CD14-positive monocyte (primary cell): ENCODE measurements at places on chromosomes 12 and 14.

DNA sequence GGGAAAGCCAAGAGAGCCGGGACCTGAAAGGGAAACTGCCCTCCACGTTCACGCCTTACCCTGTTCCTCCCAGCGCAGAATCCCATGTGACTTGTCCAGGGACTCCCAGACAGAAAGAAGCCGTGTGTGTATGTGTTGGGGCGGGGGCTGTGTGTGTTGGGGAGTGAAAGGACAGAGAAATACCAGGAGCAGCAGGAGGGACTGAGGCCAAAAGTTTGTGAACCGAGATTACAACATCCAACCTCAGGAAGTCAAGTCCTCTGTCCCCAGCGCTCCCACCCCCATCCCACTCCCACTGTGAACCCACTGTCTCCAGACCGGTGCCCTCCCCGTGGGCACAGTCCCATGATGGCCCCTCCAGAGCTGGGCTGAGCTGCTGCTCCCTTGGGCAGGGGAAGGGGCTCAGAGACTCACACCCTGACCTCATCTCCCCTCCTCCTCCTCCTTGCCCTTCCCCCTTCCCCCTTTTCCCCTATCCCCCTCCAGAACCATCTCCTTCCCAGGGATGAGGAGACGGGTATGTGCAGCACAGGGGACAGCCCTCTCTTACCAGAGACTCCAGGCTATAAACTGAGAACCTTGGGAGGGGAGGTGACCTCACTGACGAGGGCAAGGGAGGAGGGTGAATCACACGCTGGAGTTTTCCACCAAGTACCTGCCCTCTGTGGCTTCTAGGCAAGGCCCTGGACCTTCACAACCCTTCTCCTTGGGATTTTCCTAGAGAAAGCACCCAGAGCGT lies at the start of gene SLC6A12:
Gene SLC6A12 (minus strand): TSS at position 155 of the 739 bp plus-strand sequence. CDS start 4,171 bp downstream, outside the sequence.
- no peak for DNase-seq

DNA sequence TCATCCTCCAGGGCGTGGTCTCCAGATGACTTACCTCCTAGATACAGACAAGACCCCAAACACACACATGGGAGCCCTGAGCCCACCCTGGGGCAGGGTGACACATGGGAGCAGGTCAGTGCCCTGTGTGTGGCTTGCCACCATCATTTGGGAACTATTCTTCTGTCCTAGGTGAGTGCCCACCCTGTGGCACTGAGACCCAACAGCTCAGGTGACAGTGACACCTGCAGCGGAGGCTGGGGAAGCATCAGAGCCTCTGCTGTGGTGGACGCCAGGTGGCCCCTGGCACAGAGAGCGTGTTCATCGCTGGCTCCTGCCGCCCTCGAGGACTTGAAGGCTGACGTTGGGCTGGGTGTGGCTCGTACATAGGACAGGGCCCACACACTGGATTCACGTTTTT lies 23.0 kb downstream of the SFSWAP start:
- no peak for DNase-seq

DNA sequence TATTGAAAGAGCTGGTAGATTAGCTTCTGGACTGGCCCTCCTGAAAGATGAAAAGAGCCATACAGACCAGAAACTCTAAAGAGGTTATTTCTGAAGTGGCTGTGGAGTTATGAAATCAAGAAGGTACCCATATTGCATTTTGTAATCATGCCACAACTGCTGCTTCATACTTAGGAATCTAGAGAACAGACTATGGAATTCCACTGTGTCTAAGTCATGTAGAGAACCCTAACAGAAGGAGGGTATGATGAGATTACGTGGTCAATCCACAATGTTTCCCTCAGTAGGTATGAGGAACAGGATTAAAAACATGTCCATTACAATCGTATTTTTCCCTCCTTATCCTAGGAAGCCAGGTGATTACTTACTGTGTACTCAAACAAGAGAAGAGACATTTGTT lies 708.8 kb downstream of the RERGL start:
- no peak for DNase-seq

- DNase-seq = no peak
Measured at GRCh38 chr12:18808221-18808620, 70.3 kb downstream of the CAPZA3 start.

- DNase-seq = no peak
Measured at GRCh38 chr12:1471224-1471623, 123.2 kb downstream of the FBXL14 start.

DNA sequence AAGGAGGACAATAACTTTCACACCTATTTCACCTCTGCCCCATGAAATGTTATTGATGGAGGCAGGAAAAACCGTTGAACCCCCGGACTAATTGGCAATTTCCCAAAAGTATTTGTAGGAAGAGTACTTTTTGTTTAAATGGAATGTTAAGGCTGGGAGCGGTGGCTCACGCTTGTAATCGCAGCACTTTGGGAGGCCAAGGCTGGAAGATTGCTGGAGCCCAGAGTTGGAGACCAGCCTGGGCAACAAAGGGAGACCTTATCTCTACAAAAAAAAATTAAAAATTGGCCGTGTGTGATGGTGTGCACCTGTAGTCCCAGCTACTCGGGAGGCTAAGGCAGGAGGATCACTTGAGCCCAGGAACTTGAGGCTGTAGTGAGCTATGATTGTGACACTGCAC lies 26.0 kb upstream of the SPTLC2 start:
- DNase-seq = no peak

DNA sequence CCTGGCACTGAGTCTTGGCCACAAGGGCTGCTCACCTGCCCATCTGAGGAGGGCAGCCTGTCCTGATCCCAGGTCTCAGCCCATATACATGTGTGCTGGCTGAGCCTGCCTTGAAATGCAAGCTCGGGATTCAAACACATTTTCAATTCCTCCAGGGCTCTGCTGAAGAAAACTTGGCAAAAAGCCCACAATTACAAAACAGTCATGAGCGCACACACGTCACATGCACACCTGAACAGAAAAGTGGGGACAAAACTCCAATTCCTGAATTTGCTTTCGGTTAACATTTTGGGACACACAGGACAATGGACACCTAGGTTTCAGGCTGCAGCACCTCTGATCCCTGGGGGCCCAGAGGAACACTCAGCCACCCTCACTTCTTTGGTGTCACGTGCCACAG lies 113.9 kb downstream of the RBM19 start:
- DNase-seq = no peak

GRCh38 chr12:12965836-12966235 lies 13.9 kb upstream of the GPRC5D start:
- DNase-seq = no peak

DNA sequence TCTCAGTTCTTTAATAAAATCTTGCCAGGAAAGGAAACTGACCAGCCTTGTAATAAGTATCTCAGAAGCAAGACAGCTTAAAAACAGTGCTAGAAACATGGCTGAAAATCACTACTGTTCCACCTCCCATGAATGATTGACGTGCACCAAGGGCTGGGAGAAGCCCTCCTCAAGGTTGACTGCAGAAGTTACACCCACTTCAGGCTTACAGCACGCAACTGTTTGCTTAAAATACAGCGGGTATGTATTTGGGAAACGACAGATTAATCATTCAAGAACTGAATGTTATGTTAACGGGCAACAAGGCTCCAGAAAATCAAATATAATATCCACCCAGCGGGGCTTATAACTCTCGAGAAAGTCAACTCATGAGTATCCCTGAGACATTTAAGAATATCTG lies 22.1 kb downstream of the PRKD1 start:
- no peak for DNase-seq

GRCh38 chr14:61927060-61927459 lies 164.8 kb downstream of the SNAPC1 start:
- DNase-seq = no peak

- no peak for DNase-seq
Measured at GRCh38 chr14:27077710-27078109, 479.9 kb upstream of the NOVA1 start.

DNA sequence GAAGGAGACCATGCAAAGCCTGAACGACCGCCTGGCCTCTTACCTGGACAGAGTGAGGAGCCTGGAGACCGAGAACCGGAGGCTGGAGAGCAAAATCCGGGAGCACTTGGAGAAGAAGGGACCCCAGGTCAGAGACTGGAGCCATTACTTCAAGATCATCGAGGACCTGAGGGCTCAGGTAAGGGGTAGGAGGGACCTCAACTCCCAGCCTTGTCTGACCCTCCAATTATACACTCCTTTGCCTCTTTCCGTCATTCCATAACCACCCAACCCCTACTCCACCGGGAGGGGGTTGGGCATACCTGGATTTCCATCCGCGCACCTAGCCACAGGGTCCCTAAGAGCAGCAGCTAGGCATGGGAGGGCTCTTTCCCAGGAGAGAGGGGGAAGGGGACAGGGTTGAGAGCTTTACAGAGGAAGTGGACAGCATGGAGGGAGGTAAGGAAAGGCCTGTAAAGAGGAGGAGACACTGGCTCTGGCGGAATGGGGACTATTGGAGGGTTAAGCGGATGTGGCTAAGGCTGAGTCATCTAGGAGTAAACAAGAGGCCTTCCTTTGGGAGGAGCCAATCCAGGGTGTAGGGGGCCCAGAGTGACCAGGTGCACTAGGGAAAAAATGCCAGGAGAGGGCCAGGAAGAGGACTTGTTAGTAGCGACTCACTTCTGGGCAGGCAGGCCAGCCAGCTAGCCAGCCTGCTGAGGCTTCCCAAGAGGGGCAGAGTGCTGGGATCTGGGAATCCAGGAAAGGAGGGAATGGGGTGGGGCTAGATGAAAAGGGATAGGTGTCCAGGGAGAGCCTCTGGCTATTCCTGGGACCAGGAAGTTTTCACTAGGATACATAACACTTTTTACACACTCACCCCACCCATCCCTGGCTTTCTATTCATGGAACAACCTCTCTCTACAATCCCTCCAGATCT lies 754 bp downstream of the KRT18 start:
- DNase-seq = no peak

DNA sequence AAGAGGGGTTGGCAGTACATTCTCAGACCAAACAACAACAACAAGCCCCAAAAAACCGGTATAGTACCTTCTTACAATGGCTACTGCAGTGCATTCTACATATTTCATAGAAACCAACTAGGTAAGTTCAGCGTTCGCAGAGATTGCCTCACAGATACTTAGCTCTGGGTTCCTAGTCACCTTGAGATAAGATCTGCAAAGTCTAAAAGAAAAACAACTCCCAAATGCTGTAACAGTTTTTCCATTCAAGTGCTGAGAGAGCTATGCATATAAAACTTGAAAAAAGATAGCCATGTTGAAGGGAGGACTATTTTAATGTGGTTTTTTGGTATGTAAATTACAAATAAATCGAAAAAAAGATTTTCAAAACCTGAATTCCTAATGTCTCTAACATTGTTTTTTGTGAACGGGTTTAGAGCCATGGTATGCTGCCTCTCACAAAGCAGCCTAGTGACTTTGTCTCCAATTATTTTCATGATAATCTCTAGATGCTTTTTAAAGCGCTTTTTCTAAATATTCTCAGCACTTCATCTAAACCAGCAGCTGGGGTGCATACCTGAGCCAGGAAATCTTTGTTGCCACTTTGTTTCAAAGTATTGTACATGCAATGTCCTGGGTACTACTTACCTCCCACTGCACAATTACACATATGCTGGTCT lies 56.6 kb upstream of the CRACR2A start:
- no peak for DNase-seq

DNA sequence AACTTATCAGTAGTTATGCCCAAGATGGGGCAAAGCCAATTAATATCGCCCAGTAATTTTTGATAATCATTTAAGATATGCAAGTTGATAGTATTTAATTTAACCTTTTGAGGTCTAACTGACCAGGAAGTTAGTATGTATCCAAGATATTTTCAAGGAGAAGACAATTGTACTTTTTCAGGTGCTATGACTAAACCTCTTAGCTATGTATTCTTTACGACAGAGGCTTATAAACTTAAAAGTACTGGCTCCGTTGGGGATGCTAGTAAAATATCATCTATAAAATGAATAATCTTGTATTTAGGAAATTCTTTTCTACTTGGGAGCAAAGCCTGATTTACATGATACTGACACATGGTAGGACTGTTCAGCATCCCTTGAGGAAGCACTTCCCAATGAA lies 40.3 kb downstream of the TMTC3 start:
- no peak for DNase-seq

DNA sequence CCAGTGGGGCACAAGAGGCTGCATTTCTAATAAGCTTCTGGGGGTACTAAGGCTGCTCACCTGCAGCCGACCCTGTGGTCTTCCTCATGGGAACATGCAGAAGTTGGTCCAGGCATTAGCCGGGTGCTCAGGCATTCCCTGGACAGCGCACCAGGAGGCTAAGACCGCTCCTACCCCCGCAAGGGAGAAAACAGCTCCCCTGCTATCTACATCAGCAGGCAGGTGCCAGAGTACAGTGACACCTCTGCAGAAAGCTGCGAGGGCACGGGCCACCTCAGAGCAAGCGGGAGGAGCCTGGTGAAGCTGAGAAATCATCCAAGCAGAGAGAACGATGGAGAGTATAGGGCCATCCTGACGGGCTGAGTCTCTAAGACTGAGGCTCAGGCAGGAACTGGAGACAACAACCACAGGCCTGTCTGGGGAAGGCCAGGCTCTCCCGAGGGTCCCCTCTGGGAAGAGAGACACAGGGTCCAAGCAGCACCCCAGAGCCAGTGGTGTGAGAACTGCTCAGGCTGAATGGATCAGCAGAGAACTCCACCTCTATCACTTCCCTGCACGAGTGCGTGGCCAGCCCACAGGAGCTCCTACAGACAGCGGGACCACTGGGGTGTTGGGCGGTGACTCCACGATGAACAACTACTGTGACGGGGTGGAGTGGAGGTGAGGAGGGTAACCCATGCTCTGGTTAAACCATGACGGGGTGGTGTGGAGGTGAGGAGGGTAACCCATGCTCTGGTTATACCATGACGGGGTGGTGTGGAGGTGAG lies 62.1 kb downstream of the AMN start:
- no peak for DNase-seq

GRCh38 chr14:69818758-69819191 lies 21.7 kb upstream of the SLC10A1 start:
- DNase-seq = peak; percentile 44

DNA sequence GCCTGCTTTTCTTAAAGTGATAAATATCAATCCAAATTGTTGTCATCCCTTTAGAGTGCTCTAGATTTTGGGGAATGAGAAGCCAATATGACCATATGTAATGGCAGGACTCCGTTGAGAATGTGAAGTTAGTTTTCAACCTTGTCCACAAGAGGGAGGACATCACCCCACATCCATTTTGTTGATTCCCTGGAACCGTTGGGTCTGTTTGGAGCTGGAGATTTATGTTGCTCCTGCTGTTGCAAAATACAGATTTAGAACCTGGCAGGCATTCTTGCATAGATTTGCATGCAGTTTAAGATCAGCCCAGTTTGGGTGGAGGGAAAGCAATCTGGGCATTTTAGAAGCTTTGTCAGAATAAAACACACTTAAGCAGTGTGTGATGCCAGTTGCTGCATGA lies 620.1 kb downstream of the NRXN3 start:
- no peak for DNase-seq

DNA sequence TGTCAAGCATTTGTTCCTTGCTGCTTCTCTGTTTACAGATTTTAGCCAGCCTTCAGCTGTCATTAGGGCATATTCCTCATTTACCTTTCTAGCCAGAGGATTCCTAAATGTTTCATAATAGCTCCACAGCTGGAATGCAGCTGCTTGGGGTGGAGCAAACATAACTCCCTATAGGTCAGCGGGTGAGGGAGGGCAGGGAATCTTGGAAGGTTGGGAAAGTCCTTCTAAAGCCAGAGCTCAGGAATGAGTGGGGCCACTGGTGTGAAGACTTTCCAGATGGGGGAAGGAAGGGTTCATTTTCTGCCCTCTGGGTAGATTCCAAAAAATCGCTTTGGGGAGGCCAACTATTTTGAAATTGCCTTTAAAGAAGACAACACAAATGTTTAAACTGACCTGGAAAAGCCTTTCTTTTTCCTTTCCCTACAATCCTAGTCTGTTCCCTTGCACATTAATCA lies 16.3 kb upstream of the IRF2BPL start:
- DNase-seq = no peak
